ENCODE measurements at places on chromosomes 13 and 19.

- DNase-seq, result no peak
Observed at GRCh38 chr13:84649853-84650252, 767.6 kb upstream of the SLITRK1 start.

DNA sequence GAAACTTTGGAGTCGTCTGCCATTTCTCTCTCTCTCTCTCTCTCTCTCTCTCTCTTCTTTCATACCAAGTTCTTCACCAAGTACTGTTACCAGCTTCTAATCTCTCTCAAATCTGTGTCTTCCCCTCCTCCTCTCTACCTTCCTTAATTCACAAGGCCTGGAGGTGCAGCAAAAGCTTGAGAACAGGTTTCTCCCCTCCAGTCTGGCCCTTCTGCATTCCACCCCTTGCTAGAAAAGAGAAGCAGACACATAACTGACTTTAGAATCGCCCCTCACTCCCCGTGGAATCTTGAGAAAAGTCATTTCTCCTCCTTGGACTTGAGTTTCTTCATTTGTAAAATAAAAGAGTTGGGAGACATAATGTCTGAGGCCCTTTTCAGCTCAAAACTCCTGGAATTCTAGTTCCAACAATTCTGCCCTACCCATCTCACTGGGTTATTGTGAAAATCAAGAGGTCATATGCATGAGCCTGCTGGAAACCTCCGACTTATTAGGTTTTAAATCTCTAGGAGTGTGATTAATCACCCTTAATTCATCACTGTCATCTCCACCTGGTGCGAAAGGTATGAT lies 20.4 kb downstream of the AMER2 start:
- no peak for DNase-seq

DNA sequence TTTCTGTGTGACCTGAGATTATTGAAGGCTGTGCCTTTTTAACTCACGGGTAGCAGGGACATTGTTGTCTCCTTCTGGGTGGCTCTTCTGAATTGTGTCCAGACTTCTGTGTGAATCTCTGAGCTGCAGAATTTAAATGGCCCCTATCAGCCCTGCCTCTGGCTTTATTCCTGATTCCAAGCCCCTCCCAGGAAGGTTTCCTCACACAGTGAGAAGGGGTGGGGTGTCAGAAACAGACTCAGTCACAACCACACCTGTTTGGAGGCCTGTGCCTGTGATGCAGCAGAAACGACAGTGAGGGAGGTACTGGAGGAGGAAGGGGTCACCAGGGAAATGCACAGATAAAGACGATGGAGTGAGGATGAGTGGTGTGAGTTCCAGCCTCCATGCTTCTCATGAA lies at the start of gene CLC:
TSS of gene CLC (minus strand) at position 139 of the 400 bp plus-strand sequence. CDS start at position 62, 77 bp downstream.
- no peak for DNase-seq

DNA sequence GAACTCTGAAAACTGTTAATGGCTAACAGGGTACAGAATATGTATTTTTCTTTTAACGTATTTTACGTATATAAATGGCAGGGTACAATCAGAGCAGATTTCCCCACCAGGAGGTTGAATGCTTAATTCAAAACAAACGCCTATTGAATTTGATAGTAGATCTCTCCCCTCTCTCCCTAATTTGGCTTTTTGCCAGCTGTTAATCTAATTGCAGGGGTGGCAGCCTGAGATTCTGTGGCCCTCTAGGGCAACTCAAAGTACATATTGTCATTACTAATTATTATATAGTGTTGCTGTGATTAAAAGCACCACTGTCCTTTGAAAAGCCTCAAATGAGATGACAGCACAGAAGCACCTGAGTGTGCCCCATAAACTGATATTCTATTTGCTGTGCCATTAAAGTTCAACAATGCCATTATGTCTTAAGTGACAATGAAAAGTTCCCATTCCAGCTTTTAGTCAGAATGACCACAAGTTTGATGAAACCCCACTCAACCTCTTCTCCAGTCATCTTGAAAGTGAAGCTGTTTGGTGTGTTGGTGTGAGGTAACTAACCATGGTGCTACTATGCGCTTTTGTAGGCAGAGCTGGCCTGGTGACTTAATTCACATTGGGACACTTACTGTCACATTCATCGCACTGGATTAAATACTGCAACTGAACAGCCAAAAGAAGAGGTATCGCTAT lies 351.4 kb downstream of the KCNRG start:
- no peak for DNase-seq

DNA sequence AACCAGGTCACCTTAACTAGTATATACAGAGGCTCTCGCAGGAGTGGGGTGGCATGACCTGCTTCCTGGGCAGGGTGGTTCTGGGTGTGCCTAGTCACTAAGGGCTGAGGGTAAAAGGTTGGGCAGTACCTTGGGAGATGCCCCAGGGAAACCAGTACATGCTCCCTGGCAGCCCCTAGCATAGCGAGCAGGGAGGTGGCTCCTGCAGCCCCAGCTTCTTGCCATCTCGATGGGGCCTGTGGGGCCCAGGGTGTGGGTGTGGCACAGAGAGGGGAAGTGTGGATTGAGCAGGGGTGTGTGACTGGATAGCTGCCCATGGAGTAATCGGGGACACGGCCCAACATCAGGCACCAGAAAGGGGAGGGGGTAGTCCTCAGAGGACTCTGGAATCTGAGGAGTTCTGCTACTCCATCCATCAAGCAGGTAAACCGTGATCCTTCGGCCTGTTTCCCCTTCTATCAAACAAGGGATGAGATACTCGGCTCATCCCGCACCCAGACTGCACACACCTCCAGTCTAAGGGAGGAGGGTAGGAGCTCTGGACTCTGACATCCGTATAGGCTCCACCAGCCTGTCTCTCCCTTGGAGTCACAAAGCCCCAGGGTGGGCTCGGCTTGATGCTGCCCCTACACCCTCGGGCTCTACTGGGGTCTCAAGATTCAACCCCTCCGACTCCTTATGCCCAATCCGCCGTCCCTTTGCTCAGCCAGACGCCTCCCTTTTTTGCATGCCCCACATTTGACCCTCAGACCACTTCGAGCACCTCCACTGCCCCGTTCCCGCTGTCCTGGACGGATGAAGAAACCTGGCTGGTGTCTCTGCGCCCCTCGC lies 1.1 kb downstream of the ZBTB45 start:
- no peak for DNase-seq

GRCh38 chr19:48826606-48827020 lies 9.7 kb downstream of the HSD17B14 start:
- DNase-seq, result no peak

GRCh38 chr19:49843265-49843664 lies 7.7 kb upstream of the PTOV1 start:
- DNase-seq, result no peak

DNA sequence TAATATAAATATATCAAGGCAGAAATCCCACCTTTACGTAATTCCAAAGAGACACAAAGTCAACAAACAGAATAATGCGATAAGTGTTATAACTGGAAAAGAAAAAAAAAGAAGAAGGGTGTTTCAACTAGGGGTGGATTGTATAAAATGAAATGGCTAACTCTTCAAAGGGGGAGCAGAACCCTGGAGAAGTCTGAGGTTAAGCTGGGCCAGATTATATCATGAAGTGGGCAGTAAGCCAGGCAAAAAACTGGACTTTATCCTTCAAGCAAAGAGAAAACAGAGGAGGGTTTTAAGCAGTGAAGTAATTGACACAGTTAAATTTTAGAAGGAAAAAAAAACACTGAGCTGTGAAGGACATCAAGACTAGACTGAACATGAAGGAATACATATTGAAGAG lies 41.9 kb downstream of the TBC1D4 start:
- DNase-seq, result no peak

- DNase-seq, result no peak
Observed at GRCh38 chr13:110194451-110194850, 112.5 kb downstream of the COL4A1 start.

DNA sequence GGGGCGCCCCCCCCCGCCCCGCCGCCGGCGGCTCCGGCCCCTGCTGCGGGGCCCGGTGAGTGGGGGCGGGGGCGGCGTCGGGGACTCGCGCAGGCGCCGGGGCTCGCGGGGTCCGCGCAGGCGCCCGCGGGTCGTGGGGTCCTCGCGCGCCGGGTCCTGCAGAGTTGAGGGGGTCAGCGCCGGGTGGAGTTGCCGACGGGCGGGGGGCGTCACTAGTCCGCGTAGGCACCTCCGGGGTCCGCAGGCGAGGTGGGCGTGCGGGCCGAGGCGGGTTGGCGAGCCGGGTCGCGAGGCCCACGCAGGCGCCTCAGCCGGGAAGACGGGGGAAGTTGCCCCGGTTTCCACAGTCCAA lies 365 bp downstream of the PPP6R1 start:
- no peak for DNase-seq

DNA sequence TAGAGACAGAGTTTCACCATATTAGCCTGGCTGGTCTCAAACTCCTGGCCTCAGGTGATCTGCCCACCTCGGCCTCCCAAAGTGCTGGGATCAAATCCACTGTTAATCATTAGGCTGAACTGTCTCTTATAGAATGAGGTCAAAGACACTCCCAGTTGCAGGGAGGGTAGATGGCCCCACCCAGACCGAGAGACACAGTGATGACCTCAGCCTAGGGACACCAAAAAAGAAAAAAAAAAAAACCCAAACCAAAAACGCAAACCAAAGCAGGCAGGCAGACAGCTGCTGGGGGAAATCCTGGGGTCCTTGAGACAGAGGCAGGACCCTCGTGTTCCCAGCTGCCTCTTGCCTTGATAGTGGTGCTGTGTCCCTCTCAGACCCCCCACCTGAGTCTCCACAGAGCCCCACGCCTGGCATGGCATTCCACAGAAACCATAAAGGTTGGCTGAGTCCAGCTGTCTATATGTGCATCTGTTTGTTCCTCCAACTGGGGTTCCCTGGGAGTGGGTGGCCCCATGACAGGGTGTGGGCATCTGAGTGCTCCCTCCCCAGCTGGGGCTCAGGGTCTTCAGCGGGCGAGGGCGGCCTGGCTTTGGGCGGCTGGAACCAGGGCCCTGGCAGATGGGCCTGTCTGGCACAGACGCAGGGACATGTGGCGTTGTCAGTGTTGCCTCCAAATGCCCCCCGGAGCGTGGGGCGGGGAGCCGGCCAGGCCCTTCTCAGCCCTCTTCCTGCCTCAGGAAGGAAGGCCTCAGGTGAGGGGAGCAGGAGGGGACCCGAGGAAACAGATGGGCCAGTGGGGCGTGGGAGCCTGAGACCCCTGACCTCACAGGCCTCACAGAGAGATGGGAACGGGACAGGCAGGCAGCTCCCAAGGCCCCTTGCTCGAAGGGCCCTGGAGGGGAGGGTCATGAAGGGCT lies 5.2 kb downstream of the DAND5 start:
- no peak for DNase-seq

DNA sequence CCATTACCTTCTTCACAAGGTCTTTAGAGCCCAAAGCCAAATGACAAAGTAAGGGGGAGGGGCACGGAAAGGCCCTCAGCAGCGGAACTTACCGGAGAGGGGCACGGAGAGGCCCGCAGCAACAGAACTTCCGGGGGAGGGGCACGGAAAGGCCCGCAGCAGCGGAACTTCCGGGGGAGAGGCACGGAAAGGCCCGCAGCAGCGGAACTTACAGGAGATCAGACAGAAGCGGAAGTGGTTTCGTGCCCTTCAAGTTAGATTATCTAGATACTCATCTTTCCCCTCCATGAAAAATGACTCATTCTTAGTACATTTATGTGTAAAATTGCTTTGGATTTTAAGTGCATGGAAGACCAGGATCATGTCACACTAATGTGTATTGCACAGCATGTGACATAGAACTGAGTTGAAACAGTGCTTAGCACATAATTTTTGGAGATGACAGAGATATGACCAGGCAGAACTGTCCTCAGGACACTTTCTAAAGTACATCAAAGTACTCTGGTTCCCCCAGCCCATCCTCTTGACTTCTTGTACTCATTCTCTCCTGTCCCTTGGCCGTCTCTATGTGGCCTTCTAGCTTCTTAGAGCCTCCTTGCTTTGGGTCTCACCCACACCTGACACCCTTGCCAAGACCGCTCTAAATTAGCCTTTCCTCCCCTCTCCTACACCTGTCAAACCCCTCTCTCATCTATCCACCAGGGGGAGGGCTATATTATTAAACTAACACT lies 25.7 kb upstream of the TPTE2 start:
- DNase-seq, result peak; percentile 57

- DNase-seq, result no peak
Observed at GRCh38 chr19:51460164-51460992, 2.1 kb upstream of the SIGLEC8 start.

GRCh38 chr13:77016888-77017623 lies 9.9 kb downstream of the FBXL3 start:
- no peak for DNase-seq

- DNase-seq, result no peak
Observed at GRCh38 chr19:47414469-47414868, 4.9 kb downstream of the MEIS3 start.

DNA sequence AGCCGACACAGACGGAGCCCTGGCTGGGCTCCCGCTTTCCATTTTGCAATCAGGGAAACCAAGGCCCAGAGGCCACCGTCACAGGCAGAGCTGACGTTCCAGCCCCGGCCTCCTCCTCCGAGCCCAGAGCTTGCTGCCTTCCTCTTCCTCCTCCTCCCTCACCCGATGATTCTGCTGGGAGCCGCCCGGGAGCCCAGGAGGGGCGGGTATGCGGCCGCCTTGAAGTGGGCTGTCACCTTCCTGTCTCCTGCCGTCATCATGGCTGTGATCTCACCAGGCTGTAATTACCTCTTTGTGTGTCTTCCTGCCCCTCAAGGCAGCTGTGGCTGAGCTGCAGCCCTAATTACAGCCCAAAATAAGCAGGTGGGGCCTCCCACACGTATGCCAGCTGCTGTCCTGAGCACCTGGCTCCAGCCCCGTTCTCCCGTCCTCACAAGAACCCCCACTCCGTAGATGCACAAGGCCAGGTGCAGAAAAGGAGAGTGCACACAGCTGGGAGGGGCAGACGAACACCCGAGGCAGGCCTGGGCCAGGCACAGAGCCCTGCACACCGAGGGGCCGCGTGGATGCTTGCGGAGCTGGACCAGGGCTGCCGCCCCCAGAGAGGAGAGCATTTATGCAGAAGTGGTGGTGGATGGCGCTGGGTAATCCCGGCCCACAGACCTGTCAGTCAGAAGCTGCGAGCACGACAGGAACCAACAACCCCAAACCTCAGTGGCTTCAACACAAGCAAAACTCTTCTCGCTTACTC lies 4.0 kb downstream of the TPGS1 start:
- DNase-seq, result peak; percentile 70

DNA sequence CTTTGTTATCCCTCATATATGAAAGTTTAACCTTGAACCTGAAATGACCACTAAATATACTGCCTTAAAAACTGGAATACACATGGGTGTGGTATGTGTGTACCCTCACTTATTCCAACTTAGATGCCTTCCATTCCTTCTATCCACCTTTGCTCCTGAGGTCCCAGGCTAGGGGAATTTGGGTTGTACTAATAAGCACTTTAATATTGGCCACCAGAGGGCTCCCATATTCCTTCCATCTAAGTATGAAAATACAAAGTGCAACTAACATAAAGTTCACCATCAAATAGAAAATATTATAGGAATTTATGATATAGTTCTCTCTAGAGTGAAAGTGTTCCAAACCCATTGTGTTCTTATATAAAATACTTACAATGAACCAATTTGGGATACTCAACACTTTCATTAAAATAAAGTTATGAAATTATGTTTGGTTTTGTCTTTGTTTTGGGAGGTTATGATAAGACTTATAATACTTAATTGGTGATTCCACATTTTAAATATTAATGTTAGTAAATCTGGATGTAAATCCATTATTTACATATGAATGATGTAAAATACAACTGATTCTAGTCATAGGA lies 62.3 kb downstream of the ITGBL1 start:
- DNase-seq, result no peak

- DNase-seq, result no peak
Observed at GRCh38 chr19:29290853-29291252, 77.9 kb upstream of the UQCRFS1 start.

GRCh38 chr13:40974460-40975407 lies 44.4 kb downstream of the ELF1 start:
- no peak for DNase-seq

Data from activated T-cell treated with anti-CD3 and anti-CD28 coated beads for 4 hours (primary cell).